ENCODE measurements at places on chromosomes 4 and X.
A peak's percentile ranks its signal among the peaks of the same experiment; 100 is the strongest.

DNA sequence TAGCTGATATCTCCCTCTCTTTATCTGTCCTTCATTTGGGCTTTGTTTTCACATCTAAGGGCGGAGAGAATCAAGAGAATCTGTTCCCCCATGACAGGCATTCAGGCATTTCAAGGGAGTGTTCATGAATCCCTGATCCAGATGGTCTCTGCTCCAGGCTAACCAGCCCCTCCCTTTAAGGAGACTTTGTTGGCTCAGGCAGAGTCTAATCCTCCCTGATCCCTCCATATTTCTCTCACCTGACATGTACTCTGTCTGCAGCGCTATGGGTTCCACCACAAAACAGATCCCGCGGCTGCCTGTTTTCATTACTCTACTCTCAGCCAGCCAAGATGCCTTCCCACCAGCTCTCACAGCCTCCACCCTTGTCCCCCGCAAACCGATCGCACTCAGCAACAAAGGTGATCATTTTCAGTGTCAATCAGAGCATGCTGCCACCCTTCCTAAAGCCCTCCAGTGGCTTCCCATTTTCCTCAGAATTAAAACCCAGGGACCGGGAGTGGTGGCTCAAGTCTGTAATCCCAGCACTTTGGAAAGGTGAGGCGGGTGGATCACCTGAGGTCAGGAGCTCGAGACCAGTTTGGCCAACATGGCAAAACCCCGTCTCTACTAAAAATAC, 30.3 kb upstream of the SLC2A9 start:
- peak; percentile 92 for DNase-seq

GRCh38 chrX:68789966-68790365, 38.9 kb upstream of the EFNB1 start:
- no peak for DNase-seq

GRCh38 chr4:182918791-182919302, 1.7 kb upstream of the DCTD start:
- no peak for DNase-seq

DNA sequence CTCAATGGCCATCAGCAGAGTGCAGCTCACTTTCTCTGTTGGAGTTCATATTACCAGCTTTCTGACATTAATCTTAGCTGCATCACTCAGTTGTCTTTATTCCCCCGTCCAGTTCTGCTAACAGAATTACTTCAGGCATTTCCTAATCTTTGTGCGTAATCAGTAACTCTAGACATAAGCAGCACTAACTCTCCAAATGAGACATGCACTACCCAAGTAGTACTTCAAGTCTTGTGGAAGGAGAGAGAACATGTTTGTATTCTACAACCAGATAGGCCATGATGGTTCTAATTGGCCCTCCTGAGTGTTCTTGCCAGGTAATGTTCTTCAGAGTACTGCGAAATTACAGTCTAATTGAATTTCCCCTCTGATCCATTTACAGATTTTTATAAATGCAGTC, 448.5 kb upstream of the RPS6KA3 start:
- DNase-seq = no peak

- no peak for DNase-seq
Measured at GRCh38 chr4:6472008-6472386, 417 bp downstream of the PPP2R2C start.

DNA sequence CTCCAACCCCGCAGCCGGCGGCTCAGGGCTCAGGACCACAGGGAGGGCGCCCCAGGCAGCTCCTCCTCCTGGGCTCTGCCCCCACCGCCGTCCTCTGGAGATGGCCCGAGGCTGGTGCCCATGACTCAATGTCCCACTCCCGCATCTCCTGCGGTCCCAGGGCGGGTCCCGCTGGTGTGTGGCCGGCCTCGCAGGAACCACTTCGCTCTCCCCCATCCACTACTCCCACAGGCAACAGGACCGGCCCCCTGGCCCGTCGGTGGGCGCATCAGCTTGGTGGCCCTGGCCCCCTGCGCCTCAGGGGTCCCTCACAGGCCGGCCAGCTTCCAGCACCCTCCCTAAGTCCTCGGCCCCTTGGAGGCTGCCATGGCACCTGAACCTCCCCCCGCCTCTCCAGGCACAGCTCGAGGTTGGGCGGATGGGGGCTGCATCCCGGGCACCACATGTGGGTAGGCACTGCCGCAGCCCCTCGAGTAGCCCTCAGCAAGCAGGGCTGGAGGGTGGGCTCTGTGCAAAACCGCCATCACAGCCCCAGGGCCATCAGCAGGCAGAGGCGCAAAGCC, 22.8 kb upstream of the SPON2 start:
- DNase-seq = no peak

- DNase-seq = no peak
Measured at GRCh38 chr4:55762819-55763218, 56.8 kb upstream of the EXOC1L start.

GRCh38 chr4:25144870-25145481, 15.3 kb downstream of the SEPSECS start:
- DNase-seq = no peak
